ENCODE measurements at places on chromosomes 7 and 10.

DNA sequence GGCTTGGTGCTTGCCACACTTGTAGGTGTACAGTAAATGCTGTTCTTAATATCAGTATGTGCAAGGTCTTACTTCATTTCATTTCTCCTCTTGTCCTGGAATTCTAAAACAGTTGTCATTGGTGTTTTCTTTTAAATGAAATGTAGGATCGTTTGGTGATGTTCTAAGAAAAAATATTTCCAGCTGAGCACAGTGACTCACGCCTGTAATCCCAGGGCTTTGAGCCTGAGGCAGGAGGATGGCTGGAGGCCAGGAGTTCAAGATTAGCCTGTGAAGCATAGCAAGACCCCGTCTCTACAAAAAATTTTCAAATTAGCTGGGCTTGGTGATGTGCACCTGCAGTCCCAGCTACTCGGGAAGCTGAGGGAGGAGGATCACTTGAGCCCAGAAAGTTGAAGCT lies 32.6 kb upstream of the ELN start:
- no peak for DNase-seq

GRCh38 chr10:110701617-110701971 lies 57.5 kb downstream of the RBM20 start:
- DNase-seq, result no peak

DNA sequence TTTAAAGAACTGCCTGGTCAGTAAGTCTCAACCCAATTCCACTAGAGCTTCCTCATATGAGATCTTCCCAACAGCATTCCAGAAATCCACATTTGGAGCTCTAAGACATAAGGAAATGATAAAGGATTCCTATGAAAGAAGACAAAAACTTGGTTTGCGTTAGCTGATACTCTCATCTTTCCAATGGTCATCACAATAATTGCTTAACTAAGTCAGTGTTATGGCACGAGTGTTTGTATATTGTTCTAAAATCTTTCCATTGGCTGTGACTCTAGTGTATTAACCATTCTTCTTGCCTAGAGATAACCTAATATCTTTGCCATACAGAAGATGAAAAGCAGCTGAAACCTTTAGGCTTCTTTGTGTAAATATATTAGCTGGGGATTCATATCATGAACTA lies 289.0 kb downstream of the SNX13 start:
- DNase-seq, result no peak

DNA sequence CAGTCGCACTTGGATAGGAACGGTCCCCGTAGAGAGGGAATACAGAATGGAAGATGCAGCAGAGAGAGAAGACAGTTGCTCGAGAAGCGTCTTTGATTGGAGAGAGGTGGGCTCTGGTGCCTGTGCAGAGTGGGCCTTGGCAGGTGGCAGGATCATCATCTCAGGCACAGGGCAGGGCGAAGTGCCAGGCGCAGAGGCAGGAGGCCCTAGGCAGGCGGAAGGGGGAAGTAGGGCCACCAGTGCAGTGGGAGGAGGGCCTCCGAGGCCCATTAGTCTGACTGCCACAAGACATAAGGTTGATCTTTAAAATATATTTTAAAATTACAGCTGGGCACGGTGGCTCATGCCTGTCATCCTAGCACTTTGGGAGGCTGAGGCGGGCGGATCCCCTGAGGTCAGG lies 10.1 kb downstream of the CARD11 start:
- DNase-seq, result no peak

All from activated CD4-positive, alpha-beta T cell treated with anti-CD3 and anti-CD28 coated beads, Interleukin-2, amount 50 U/mL, for 24 hours (primary cell).